Left renal cortex interstitium (tissue), 4 donors: ENCODE measurements at places on chromosomes 2 and 18. TPM values are rescaled to one million over a fixed set of nuclear protein-coding genes. Genes with fewer than 3 reads are reported as not detected.

KIF1A gene
- polyA plus RNA-seq = 11.1 TPM

LCT gene
- 0.05 TPM for polyA plus RNA-seq

PRKAG3 gene
- not detected for polyA plus RNA-seq

KATNAL2 gene
- 9.8 TPM for polyA plus RNA-seq

RAB17 gene
- polyA plus RNA-seq = 14.9 TPM

GRB14 gene
- polyA plus RNA-seq = 48.6 TPM

C2orf80 gene
- 0.33 TPM for polyA plus RNA-seq

RPE gene
- polyA plus RNA-seq = 55.9 TPM

RSAD2 gene
- 3.2 TPM for polyA plus RNA-seq

DNA sequence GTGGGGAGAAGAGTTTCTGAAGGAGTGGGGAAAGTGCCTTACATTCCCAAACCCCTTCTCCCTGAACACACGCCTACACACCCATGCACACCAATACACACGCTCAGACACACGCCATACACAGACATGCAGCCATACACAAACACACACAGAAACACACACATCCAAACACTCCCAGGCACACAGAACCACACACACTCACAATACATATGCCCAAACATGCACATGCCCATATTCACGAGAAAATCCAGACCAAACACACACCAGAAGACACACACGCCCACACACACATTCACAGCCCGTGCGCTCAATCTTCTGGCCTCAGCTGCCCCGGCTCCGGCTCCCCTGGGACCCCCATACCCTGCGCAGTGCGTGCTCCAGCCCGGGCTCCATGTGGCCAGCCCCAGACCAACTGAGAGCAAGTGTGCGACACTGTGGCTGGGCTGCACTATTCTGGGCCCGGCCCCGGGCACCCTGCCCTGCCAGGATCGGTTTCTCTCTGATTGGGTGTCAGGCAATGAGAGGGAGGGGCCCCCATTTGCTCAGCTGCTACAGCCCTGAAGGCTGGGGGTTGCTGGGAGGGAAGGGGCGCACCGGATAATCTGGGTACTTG is at the start of gene PRKAG3:
TSS of gene PRKAG3 (minus strand) at position 426 of the 613 bp plus-strand sequence.
- DNase-seq = no peak

DNA sequence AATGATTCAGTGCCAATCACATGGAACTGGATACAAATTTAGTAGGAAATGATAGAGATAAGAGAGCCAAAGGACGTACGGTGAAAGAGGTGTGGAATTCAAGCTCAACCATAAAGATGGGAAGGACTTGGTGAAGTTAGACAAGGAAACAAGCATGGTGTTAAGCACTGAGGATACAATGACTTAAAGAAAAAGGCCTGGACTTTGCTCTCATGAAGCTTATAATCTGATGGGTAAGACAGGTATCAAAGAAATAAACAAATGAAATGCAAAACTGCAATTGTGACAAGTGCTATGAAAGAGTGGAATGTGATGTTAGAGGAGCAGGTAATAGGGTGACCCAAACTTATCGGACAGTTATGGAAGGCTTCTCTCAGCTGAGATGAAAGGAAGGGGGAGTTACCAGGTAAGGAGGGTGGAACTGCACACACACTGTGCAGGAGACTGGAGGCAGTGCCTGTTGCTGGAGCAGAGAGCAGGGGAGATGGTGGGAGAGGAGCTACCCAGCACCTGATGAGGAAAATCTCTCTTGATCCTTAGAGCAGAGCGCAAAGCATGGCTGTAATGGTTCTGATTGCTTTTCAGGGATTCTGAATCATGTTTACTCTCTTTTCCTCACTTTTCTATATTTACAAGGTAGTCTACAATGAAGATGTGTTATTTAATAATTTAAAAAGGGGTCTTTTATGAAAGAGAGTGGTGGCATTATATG is 107.6 kb upstream of the BZW1 start:
- DNase-seq = no peak

GRCh38 chr2:233830111-233830802 is 24.1 kb downstream of the HJURP start:
- DNase-seq = no peak

- no peak for DNase-seq
Observed at GRCh38 chr2:44053456-44053855, 57.7 kb upstream of the LRPPRC start.

GRCh38 chr2:219184121-219184520 is 6.0 kb downstream of the RETREG2 start:
- DNase-seq = no peak

DNA sequence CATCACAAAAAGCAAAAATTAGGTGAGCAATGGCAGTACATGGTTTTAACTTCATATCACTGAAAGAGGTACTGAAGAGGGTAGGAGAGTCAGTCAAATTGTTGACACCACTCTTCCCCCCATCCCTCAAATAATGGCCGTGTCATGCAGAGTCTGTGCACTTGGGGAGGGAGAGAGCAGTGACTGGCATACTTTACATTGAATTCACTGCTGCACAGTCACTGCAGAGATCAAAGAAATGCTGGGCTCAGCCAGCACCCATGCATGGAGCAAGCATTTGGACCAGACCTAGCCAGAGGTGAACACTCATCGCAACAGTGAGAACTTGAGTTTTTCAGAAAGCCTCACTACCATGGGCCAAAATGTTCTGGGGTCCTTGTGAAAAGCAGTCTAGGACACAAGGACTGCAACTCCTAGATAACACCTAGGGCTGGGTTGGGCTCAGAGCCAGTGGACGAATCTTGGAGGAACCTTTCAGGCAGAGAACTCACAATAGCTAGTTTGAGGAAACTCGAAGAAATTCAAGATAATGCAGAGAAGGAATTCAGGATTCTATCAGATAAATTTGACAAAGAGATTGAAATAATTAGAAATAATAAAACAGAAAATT is 112.9 kb downstream of the NR4A2 start:
- DNase-seq = no peak

- no peak for DNase-seq
Observed at GRCh38 chr2:8500124-8501054, 181.5 kb upstream of the ID2 start.

DNA sequence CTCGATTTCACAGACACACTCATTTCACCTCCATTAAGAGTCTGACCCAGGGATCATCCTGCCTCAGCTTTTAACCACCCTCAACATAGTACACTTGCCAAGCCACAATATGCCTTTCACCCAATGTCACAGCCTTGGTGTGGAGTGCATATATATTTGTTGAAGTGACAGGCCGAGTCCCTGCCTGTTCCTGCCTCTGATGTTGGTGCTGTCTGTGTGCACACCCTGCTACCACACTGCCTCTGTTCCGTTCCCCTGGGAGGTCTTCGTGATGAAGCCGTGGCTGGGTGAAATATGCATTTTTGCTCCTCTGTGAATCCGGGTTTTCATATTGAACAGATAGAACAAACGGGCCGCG is 90.3 kb downstream of the RNF144A start:
- no peak for DNase-seq
